ENCODE measurements at places on chromosomes 16 and 17.
A peak's percentile ranks its signal among the peaks of the same experiment; 100 is the strongest.

DNA sequence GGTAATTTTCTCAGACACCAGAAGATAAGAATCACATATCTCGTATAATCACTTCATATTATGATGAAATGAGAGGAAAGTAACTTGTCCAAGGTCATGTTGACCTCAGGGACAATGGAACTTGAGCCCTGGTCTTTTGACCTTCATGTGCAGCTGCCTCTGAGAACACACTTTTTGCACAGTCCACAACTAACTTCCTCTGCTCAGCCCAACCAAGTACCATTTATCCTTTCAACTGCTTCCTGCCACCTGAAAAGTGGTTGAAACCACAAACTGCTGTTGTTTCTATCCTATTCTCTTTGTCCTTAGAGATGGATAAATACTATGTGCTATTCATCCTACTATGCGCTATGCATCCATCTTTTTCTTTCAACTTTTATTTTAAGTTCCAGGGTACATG lies 2.3 kb upstream of the CCL1 start:
- no peak for DNase-seq

- DNase-seq: no peak
These were observed 9.9 kb downstream of the COL1A1 start for GRCh38 chr17:50191359-50192143.

GRCh38 chr16:88596483-88596882 lies 26.3 kb downstream of the ZC3H18 start:
- no peak for DNase-seq

DNA sequence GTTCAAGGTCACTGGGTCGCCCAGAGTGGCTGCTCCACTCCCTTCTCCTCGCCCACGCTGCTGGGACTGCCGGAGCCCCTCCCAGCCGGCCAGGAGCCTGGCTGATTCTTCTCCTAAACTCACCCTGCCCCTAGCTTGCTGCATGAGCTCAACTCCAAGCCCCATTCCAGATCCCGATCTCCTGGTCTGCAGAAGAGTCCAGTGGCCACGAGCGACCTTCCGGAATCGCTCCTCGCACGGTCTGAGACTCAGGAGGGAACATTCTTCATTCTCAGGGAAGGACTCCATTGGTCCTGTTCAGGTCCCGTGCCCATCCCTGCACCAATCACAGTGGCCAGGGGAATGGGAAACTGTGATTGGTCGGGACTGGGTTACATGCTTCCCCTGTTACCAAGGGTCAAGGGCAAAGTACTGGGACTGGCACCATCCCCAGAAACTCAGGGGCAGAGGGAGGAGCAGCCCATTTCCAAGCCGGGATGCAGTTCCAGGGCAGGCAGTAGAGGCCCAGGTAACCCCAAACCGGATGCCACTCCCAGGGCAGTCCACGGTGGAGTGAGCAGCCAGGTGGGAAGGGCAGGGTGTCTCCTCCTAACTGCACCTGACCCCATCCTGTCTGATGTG lies 24.5 kb upstream of the CIBAR2 start:
- DNase-seq: no peak

- DNase-seq: no peak
These were observed 3.3 kb downstream of the CTCF start for GRCh38 chr16:67565470-67566100.

- DNase-seq: no peak
These were observed 20.0 kb downstream of the ITGAE start for GRCh38 chr17:3780986-3781385.

GRCh38 chr17:4318186-4318585 lies 48.3 kb downstream of the UBE2G1 start:
- no peak for DNase-seq

- DNase-seq: no peak
These were observed 33.3 kb upstream of the METTL9 start for GRCh38 chr16:21565861-21566669.

DNA sequence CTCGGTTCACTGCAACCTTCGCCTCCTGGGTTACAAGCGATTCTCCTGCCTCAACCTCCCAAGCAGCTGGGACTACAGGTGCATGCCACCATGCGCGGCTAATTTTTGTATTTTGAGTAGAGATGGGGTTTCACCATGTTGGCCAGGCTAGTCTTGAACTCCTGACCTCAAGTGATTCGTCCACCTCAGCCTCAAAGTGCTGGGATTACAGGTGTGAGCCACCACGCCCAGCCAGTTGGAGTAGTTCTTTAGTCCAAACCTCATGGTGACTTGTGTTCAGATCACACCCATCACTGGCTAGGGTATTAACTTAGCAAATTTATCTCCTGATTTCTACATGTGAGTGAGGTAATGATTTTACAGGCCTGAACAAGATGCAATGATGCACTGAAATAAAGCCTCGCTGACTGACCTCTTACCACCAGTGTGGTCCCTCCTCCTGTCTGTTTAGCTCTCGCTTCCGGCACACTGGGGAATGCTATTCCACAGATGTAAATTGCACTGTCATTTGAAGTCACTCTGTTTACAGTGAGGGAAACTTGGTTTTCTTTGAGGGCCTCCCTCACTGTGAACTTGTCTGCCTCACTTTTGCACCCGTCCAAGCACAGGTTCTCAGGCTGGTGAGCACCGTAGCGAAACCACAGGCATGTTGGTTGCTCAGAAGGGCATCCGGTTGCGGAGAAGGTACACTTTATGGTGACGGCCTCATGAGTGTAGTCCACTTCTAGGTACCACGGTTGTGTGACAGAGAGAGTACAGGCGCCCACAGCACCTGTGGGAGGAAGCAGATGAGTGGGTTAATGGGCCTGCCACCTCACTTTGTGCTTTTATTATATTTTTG lies 5.5 kb downstream of the IGSF6 start:
- peak; percentile 82 for DNase-seq

DNA sequence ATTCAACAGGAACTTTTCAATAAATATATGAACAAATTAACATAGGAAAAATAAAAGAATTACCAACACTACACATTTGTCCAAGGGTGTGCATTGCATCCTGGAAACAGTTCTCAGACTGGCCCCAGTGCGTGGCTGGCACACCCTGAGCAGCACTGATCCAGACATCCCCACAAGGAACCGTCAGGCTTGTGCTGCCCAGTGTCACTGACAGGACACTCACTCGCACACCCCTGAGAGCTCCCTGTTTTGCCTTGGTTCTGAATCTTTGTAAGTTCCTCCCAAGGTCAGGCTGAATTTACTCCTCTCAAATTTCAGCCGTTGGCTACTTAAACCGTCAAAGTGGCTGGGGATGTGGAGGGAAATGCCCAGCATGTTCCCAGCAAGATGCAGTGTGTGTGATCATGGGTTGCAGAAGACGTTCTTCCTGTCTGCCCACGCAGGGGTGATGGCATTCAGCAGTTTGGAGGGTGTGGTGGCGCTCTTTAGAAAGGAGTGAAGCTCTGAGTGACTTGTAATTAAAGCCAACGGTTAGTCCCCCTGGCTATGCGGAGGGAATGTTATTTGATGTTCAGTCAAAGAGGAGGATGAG lies 1.7 kb downstream of the MT2A start:
- DNase-seq: peak; percentile 79

GRCh38 chr17:65035191-65035590 lies 21.3 kb downstream of the GNA13 start:
- no peak for DNase-seq

DNA sequence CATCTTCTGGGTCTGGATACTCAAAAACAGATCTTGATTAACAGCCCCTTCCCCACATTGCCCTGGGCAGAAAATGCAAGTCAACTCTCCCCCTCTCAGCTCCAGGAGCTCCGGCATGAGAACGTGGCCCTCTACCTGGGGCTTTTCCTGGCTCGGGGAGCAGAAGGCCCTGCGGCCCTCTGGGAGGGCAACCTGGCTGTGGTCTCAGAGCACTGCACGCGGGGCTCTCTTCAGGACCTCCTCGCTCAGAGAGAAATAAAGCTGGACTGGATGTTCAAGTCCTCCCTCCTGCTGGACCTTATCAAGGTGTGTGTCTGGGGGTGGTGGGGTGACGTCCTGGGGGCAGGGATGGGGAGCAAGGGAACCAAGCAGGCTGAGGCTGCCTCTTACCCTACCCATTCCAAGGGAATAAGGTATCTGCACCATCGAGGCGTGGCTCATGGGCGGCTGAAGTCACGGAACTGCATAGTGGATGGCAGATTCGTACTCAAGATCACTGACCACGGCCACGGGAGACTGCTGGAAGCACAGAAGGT lies 9.7 kb downstream of the GUCY2D start:
- DNase-seq: no peak

DNA sequence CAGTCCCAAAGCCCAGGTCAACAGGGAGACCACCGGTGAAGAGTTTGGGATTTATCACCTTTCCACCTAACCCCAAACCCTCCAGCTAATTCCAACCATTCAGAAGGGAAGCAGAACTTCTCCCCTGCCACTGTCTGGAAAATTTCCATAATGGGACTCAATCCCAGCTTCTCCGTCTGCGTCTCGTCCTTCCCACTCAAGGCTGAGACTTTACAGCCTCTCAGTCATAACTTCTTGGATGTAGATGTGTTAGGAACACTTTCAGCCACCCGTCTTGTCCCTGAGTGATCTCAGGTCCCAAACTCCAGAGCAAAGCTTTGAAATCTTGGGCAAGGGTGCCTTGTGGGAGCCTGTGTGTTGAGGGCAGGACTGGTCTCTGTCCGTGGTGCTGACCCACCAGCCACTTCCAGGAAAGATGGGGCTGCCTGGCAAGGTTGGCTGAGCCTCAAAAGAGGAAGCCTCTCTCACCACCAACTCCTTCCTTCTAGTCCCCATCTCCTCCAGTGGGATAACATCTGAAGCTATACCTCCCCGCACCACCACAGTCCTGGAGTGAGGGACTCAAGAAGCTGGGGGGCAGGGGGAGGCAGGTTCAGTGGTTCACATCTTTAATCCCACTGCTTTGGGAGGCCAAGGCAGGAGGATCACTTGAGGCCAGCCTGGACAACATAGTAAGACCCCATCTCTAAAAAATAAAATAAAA lies 9.3 kb downstream of the GAS2L2 start:
- DNase-seq: no peak

DNA sequence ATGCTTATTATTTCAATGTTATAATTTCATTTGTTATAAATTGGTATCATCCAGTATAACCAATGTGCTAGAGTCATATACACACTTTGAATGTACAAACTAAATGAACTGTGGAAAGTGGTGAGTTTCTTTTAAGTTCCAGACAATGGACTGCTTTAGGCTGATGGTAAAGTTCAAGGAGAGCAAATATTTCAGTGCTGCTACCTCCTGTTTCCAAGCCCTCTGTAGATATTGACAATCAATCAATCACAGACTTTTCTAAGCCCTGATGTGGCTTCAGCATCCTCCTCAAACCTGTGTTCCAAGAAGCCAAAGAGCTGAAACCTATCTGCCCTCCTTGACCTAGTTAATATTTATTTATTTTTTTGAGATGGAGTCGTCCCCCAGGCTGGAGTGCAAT lies 28.2 kb upstream of the SREBF1 start:
- no peak for DNase-seq

DNA sequence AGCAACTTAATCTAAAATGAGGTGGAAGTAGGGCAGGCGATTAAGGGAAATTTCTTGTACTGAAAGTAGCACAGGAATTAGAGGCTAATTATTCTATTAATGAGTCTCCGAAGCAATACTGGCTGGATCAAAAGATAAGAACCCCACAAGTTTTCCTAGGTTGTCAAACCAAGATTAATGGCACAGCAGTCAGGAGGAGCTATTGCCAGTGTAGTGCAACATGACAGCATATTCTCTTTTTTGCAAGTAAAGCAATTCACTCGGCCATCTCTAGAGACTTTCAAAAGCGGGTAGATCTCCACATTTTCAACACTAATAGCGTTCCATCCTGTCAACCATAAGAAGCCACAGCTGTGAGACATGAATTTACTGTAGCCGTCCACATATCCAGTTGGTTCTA lies 81.2 kb downstream of the CYB561 start:
- DNase-seq: no peak

- DNase-seq: no peak
These were observed 107.6 kb downstream of the KCNJ2 start for GRCh38 chr17:70276906-70277305.

GRCh38 chr16:84137769-84138357 lies 7.1 kb downstream of the HSDL1 start:
- no peak for DNase-seq

DNA sequence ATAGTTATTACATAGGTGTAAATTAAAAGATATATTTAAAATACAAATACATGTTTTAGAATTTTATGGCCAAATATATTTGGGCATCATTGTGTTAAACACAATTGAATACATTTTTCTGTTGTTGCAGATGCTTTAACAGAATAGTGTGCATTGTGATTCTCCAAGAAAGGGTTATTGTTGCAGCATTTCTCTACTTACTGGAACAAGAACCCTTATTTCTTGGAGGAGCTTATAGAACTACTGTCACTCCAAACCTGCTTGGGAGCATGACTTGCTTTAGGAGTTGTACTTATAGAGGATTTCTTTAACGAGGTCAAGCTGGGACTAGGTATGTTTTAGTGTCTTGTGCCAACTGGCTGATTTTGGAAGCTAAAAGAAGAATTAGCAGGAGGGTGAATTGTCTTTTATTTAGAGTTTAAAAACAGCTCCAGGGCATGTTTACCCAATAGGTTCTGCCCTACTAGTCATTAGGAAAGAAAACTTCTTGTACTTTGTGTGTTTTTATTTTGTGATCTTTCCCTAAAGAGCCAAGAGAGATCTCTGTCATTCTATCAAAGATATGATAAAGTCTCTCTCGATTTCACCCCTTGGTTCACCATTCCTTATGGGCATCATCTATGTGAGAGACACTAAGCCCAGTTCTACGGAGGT lies 279.8 kb upstream of the SALL1 start:
- DNase-seq: no peak

- peak; percentile 56 for DNase-seq
These were observed 2.1 kb downstream of the P2RX5 start for GRCh38 chr17:3693829-3694231.

DNA sequence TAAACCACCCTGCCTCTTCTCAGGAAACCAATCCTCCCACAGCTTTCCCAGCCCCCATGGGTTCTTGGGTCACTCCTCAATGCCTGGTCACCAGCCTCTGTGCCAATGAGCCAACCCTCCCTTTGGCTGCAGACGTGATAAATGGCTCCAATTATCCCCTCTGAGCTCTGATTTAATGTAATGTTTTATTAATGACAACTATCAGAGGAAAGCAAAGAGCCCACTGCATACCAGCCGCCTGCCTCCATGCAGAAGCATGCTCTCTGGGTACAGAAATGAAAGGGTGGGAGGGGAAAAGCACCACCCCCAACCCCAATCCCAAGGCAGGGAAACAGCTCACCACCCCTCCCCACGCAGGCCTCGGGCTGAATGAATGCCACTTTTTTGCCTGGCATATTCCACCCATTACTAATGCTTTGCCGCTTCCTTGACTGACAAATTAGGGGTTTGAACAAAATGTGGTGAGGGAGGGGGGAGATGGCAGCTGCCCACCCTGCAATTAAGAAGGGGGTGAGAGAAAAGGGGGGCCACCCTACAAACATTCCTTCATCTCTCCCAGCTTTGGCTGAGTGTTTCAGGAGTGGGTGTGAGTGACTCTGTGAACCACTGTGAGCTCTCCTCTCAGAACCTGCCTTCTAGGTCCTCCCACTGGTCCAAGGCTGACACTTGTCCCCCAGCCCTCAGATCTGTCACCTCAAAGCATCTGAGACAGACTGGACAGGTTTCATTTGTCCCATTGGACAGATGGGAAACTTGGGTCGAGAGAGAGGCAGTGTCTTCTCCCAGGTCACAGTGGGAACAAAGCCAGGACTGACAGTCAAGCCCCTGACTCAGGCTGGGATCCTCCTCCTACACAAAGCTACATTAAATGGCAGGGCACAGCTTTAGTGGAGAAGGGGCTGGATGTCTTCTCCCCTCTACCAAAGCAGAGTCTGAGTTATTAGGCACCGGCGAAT lies 161.5 kb downstream of the TMEM132E start:
- no peak for DNase-seq

Data from activated naive CD4-positive, alpha-beta T cell treated with Interleukin-2 at 50 U/mL for 16 hours (primary cell).